ENCODE measurements at places on chromosomes 5 and 9.

DNA sequence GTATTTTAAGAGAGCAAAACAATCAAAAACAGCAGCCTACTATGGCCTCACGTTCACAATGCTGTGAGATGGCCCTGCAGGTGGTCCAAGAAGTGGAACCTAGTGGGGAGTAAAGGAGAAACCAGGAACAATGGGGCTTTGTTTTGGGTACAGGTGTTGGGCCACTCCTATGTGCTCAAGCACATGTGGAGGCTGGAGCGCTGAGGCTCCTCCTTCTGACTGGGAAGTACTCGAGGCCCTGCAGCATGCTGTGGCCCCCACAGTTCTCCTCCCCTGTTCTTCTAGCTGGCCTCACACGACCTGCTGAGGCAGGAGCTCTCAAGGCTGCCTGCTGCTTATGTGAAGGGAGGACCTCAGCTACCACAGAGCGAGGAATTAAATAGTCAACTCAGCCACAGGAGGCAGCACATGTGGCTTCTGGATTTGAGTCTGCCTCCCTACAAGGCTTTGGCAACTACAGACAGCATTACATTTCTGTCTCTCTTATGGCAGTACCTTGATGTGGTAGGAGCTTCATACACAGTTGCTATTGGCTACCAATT, 482.3 kb downstream of the SPOCK1 start:
- DNase-seq, result no peak

DNA sequence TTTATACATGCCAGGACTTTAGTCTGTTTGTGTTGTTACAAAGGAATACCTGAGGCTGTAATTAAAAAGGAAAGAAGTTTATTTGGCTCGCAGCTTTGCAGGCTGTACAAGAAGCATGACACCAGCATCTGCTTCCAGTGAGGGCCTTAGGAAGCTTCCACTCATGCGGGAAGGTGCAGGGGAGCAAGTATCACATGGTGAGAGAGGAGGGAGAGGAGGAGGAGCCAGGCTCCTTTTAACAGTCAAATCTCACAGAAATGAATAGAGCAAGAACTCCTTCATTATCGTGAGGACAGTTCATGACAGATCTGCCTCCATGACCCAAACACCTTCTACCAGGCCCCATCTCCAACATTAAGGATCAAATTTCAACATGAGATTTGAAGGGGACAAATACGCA, 18.7 kb upstream of the C5orf46 start:
- no peak for DNase-seq

DNA sequence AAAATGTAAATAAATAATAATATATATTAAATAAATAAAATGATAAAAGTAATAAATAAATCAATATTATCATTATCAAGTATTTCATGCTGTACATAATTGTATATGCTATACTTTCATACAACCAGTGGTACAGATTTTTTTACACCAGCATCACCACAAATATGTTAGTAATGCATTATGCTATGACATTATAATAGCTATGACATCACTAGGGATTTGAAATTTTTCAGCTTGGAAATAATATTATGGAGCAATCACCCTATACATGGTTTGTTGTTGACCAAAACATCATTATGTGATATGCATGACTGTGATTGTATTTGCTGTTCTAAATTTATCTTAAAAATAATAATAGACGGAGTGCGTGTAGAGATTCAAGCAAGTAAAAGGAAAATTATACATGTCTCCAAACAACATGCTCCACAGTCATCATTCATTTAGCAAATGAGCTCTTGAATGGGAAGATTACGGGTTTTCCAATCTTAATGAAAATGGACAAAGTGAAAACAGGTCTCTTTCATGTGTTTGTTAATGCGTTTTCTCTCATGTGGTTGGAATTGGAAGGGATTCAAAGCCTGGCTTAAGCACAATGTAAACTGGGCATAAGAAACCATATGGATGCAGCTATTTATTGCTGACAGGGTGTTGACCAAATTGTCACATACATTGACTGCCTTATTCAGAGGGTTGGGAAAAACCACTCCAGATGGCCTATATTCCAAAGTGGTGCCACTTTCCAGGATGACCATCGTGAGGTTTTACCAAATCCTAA, 643.0 kb upstream of the RGMB start:
- no peak for DNase-seq

GRCh38 chr5:43774881-43775399, 172.0 kb downstream of the NNT start:
- DNase-seq, result no peak

DNA sequence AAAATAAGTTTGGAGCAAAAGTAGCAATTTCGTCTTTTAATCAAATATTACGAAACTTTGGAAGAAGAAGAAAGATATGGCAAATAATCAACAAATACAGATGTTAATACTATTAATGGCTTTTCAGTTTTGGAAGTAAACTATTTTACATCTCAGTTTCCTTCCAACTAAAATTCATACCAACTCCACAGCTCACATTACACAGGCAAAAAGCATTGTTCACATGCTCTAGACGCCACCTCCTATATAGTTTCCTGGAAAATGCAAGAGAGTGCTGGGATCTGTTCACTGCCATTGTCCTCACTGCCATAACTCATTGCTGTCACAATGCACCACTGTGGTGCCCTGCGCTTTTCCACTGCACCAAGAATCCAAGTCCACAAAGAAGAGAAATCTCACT, 149.0 kb upstream of the FTMT start:
- no peak for DNase-seq

DNA sequence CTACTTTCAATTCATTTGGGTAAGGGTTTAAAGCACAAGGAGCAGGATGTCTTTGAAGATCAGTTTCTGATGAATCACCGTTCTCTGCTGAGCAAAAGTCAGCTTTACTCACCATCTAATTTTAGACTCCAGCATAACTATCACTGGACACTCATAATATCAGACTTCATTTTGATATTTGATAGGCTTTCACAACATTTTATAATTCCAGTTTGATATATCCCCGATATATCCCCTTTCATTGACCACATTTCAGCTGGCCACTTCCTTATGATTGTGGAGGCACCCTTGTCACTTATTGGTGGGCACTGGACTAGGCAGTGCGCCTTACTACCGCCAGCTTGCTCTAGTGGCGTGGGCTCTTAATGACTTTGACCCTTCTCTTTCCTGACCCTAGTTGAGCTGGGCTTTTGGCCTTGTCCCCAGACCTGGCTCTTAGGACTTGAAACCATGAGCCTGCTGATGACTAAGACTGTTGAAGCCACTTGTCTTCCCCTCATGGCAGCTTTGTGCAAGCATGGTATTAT, 46.8 kb downstream of the CYSTM1 start:
- no peak for DNase-seq

- DNase-seq, result no peak
Measured at GRCh38 chr5:132491368-132492364, 1.1 kb upstream of the IRF1 start.

DNA sequence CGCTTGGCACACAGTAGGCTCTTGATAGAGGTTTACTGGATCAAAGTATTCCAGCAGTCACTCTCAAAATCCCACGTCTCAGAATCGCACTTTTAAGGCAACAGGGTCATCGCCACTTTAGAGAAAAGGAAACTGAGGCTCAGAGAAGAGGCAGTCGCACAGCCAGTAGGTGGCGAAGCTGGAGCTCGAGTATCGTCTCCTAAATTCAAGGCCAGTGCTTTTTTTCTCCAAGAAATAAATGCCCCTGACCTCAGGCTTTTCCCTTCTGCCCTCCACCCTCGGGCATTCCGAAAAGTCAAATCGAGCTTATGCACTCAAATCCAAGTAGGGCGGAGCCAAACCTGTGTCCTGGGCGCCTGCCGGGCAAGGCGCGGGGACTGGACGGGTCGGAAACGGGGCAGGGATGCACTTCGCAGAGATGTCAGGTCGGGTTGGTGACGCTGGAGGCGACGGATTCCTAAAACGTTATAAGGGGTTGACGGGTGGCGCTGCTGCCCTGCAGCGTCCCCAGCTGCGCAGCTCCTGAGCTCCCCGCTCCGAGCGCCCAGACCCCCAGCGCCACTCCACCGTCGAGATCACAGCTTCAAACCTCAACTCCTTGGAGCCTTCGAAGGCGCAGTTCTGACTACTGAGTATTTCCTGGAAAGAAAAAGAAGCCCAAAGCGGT, 4.7 kb upstream of the FOXB2 start:
- no peak for DNase-seq

- DNase-seq, result no peak
Measured at GRCh38 chr5:178986326-178986960, 8.7 kb downstream of the GRM6 start.

DNA sequence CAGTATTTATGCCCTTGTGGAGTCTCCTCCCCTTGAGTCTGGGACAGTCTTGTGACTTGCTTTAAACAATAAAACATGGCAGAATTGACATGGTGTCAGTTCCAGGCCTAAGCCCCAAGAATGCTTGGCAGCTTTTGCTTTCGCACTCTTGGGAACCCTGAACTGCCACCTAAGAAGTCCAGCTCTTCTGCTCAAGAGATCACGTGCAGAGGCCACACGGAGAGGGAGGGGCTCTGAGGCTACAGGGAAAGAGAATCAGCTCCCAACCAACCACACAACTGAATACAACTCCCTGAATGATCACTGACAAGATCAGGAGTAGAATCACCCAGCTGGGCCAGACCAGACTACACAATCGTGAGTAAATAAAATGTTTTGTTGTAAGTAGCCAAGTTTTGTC, 97.6 kb downstream of the MED27 start:
- no peak for DNase-seq

DNA sequence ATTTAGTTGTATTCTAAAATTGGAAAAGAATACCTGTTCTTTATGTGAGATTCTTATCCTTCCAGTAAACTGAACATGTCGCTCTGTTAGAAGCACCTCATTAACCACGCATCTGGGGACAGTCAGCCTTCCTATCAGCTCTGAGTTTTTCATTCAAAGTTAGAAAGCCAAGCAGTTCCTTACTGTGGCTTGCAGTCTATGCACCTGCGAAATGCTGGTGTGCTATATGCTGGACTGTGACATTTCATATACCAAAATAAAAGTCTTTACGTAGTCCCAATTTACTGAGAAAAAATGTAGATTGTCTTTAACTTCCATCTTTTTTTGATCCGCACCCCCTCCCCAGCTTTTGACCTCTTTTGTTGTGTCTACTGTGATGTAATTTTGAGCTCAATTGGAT, 4.3 kb downstream of the ANP32B start:
- DNase-seq, result no peak

DNA sequence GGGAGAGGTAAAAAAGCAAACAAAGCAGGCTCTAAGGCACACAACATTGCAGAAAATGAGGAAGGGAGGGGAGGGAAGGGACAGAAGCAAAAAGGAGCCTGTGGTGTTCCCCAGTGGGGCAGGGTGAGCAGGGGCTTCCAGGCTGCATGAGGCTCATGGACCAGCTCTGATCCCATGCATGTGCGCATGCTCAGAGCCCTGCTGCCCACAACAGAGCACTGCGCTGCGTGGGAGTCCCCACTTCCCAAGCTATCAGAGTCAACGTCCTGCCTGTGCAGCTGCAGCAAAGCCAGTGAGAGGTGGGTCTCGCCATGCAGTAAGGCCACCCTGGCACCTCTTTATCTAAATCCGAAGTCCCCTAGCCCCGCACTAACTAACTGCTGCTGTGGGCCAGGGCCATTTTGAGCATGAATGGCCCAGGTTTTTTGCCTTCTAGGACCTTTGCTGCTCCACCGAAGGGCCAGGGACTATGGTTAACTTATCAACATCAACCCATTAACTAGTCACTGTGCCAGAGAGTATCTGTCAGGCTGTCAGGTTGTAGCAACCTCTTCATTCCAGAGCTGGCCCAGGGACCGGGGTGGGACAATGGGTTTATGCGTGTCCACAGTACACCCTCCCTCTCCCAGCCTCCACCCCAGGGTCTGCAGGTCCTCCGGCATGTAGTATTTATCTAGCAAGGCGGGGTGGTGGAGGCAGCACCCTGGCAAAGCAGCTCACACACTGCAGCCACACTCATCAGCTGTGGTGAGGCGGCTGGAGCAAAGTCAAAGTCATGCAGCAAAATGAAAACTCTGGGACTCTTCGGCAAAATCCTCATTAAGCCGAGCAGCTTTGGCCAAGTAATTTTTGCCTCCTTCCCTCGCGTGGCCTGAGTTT, 123.6 kb downstream of the SAXO1 start:
- DNase-seq, result no peak

DNA sequence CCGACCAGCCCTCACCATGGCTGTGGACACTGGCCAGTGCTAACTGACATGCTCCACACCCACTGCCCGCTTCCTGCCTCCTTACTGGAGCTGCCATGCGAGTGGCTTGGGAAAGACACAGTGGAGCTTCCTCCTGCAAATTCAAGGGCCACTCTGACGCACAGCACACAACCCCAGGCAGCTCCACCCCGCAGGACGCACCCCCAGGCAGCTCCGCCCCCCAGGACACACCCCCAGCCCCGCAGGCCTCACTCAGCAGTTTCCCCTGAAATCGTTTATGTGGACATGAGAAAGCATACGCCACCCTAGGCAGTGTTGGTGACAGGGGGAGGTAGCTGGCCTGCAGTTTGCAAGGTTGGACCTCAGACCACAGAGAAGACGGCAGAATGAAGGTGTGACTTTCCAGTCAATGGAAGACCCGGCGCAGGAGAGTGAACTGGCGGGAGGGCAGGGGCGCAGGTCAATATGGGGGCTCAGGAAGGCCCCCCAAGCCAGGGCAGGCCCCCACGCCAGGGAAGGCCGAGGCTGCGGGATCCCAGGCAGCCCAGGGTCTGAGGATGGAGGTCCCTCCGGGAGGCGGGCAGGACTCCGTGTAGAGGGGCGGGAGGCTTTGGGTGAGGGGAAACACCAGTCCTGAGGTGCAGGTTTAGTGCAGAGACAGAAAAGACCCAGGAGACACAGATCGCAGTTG, 21.6 kb downstream of the LPCAT1 start:
- DNase-seq, result no peak

GRCh38 chr9:126564128-126564527, 49.6 kb upstream of the LMX1B start:
- DNase-seq, result no peak

- no peak for DNase-seq
Measured at GRCh38 chr5:128228521-128228920, 145.0 kb downstream of the SLC12A2 start.

- no peak for DNase-seq
Measured at GRCh38 chr9:69466151-69466550, 141.1 kb downstream of the ENTREP1 start.

DNA sequence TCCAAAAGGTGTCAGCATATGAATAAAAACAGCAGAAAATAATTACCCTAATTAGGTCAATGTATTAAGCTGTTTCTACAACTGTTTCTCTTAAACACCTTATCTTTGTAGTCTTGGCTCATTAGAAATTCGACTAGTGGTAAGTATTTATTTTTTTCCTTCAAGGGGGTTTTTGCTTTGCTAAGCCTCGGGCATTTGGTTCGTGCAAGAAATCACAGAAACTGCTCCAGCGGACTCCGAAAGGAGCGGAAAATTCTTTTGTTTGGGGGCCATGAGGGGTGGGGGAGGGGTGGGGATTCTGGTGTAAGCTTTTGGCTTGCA, 757 bp downstream of the ZBED3 start:
- no peak for DNase-seq

- DNase-seq, result no peak
Measured at GRCh38 chr9:131461166-131461565, 41.6 kb upstream of the POMT1 start.

DNA sequence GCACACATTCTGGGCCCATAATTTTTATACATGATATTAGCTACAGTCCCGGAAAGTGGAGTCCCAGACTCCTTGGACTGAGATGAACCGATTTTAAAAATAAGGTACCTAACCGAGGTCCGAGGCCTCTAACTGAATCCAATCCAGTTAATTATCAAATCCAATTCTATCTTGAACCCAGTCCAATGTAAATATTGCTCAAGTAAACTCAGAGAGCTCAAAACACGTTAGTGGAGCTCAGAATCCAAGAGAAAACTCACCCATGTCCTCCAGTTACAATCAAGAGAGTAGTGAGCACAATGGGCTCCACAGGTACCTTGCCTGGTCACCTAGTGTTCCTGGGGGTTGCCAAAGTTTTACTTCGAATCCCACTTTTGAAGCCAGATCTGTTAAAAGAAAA, 37.9 kb upstream of the DIRAS2 start:
- no peak for DNase-seq
